Progenitor cell of endocrine pancreas (in vitro differentiated cells): ENCODE measurements at places on chromosomes 7 and 10.

DNA sequence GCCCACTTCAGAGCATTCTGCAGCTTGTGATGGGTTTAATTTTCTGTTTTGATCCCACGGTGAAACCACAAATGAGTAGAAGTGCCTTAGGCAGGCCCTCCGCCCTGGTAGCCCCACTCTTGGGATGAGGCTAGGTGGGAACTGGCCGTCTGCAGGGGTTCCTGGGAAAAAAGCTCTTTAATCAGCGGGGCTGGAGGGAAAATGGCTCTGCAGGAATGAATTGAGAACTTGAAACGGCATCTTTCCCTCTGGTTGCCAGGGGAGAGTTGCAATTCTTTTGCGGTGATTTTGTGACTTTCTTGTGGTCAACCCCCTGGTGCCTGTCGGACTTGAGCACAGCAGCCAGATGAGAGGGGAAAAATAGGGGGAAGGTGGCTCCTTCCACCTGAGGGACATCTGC is 32.7 kb downstream of the COL26A1 start:
- no peak for DNase-seq

- no peak for DNase-seq
Measured at GRCh38 chr7:5437987-5438386, 14.4 kb upstream of the TNRC18 start.

- no peak for DNase-seq
Measured at GRCh38 chr7:143900230-143900766, 1.7 kb downstream of the TCAF1 start.

- no peak for DNase-seq
Measured at GRCh38 chr10:52368725-52369124, 54.6 kb downstream of the DKK1 start.

DNA sequence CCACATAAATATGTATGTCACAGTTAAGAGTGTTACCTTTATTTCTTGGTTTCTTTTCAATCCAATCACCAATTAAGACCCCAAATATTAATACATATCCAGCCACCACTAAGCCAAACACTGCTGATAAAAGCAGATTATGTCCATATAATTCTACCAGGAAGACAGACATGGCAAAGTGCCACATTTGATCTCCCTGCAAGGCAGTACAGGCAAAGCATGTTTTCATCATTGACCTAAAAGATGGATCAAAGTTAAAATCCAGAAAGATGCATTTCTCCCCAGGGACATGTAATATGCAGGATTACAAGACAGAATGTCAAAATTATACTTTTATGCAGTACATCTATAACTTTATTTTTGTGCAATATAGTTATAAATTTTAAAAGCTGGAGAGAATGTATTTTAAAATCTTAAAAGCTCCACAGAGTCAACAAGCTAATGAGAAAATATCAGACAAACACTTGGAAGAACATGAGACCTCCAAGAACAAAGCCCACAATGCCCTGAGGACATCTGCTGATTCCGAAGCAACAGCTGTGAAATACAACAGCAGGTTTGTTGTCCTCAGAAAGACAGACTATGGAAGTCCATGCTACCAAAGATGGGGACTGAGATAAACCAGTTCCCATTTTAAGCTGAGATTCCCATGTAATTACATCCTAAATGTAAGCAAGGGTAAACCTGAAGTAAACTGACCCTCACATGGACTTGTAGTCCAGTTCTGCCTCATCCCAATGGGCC is 54.5 kb upstream of the TOMM7 start:
- no peak for DNase-seq

- no peak for DNase-seq
Measured at GRCh38 chr7:50092579-50093491, at the start of gene ZPBP. TSS of gene ZPBP (minus strand) at chr7:50093246. CDS start at chr7:50093194, 52 bp downstream.
